Activated gamma-delta T cell (primary cell): ENCODE measurements at places on chromosomes 5 and 9.

GRCh38 chr9:91360551-91361290, 997 bp downstream of the AUH start:
- DNase-seq, result no peak

- no peak for DNase-seq
Observed at GRCh38 chr5:157222506-157223230, 42.0 kb downstream of the ITK start.

DNA sequence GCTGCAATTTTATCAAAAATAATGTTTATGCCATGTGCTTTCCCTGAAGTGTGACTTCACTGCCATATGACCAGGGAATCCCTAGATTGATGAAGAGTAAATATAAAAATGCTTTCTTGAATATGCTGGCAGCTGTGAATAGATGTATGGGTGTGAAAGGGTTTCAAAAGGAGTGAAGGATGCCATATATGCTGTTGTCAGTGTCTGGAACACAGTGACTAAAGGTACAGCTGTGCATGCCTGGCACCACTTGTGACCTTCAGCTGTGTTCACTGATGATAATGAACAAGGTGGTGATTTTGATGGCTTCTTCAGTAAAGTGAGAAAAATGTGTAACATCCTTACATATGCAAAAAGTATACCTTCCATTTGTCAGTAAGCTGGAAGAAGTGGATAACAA, 69.7 kb downstream of the RAB24 start:
- DNase-seq, result no peak

- no peak for DNase-seq
Observed at GRCh38 chr9:96874947-96875460, 20.7 kb upstream of the ZNF782 start.

- no peak for DNase-seq
Observed at GRCh38 chr9:125099816-125100215, 43.5 kb downstream of the SCAI start.

DNA sequence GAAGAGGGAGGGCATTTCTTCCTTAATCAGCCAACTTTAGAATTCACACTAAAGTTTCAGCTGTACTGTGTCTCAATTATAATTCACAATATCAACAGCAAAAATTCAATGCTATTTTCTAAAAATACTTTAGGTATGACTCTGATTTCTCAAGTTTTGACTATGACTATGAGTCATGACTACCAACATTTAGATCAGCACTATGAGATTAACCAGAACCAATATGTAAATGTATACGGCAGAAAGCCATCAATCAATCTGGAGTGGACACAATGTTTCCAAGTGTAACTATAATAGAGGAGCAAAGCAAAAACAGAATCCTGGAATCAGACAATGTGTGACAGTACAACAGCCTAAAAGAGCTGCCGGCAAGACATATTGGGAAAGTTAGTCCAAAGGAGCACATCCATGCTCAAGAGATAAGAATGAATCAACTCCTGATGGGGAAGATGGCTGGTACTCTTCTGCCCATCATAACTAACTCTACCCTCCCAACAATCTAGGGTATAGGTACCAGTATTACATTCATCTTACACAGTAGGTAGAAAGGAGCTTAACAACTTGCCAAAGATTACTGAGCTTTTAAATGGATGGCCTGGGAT, 294.4 kb downstream of the SEMA5A start:
- DNase-seq, result no peak

GRCh38 chr5:115333164-115333563, 36.7 kb upstream of the CCDC112 start:
- no peak for DNase-seq

DNA sequence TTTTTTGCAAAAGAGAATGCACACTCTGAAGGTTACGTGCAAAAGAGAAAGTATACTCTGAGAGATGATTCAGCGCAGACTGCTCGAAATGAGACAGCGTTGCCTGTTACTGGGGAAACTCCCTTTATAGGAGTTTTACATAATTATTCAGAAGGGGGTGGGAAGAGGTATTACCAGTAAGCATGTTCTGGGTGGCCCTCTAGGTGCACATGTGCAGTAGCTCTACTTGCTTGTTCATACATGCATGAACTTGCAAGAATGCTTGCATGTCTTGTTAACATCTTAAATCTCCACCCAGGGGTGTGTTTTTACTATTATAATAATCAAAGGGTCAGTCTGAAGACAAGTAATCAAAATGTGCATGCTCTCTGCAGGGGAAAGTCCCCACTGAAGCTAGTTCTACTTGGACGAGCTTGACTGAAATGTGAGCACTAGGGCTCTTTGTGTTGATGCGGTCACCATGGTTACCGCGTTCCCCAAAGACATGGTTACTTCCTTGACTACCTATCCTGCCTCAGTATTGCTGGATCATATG, 75.5 kb downstream of the SGCD start:
- DNase-seq, result no peak

- no peak for DNase-seq
Observed at GRCh38 chr9:130666393-130667119, 2.2 kb downstream of the PRDM12 start.

GRCh38 chr5:59564895-59565294, 328.6 kb downstream of the PDE4D start:
- no peak for DNase-seq

GRCh38 chr5:123673107-123673506, 161.1 kb downstream of the CSNK1G3 start:
- no peak for DNase-seq

GRCh38 chr5:3339092-3339797, 256.4 kb upstream of the IRX1 start:
- DNase-seq, result no peak

DNA sequence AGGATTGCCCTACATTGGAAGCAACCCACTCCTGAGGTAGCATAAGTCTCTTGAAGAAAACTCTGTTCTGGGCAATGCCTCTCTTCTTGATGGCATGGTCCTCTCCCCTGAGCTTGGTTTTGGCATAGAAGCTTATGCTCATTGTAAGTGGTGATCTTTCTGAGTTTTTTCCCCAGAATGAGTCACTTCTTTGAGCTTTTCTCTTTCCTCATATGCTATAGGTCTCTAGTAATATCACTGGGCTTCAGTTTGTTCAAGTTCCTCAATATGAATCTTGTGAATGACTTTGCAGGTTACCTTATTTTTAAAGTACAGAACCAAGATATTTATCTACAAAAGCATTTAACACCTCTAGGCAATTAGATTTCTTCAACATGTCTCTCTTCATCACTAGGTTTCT, 76.5 kb upstream of the ATG10 start:
- no peak for DNase-seq

GRCh38 chr9:2874001-2874750, 30.3 kb upstream of the PUM3 start:
- no peak for DNase-seq

DNA sequence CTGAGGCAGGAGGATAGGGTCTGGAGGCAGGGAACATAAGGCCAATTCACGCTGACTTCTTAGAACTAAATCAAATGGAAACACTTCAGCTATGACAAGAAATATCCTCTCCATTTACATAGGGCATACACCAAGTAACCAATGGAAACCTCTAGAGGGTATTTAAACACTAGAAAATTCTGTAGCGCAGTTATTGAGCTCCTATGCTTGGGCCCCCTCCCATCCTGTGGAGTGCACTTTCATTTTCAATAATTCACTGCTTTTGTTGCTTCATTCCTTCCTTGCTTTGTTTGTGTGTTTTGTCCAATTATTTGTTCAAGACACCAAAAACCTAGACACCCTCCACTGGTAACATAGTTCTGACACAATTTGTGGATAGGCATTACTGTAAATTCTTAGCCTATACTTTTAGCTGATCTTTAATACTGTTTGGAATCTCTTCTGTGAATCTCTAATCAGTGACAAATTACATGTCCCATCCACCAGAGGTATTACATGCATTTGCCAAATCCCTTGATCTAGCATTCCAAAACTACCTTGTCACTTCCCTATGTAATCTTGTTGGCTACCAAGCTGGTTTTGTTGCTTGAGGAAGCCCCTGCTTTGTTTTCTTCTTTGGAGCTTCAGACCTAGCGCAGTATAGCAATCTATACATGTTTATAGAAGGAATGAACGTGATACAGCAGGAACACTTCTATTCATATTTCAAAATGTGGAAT, 61.6 kb downstream of the ST8SIA4 start:
- no peak for DNase-seq

- no peak for DNase-seq
Observed at GRCh38 chr5:52620315-52620714, 167.4 kb upstream of the ITGA1 start.

- no peak for DNase-seq
Observed at GRCh38 chr5:170087168-170087817, 18.4 kb upstream of the FOXI1 start.

DNA sequence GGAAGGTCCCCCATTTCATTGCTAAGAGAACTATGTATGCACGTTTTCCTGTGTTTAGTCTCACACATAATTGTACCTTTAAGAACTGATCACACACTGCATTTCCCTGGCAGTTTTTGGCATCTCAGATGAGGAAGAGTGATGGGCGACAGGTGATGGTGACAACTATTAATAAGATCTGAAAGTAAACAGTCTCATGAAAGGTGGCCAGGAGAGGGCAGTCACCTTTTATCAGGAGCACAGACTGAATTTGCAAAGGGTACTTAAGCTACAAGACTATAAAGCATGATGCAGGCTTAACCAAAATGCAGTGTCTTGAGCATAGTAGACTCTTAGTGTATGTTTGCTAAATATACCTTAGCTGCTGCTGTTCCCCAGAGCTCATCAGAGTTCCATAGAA, 91.5 kb downstream of the GHR start:
- DNase-seq, result no peak

DNA sequence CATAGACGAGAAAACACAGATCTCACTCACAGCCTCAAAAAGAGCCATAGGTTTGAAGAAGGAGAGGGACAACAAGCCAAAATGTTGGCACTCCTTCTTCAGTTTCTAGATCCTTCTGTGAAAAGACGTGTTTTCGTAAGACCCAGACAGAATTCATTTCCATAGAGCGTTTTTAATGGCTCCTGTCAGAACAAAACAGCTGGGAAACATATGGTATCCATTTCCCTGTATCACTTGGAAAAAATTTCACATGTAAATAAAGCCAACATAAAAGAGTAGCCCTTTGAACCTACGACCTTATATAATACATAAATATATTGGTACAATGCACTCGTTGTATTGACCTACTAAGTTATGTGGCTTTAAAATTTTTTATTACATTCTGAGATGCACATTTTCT, 108.1 kb downstream of the SNCAIP start:
- DNase-seq, result no peak

DNA sequence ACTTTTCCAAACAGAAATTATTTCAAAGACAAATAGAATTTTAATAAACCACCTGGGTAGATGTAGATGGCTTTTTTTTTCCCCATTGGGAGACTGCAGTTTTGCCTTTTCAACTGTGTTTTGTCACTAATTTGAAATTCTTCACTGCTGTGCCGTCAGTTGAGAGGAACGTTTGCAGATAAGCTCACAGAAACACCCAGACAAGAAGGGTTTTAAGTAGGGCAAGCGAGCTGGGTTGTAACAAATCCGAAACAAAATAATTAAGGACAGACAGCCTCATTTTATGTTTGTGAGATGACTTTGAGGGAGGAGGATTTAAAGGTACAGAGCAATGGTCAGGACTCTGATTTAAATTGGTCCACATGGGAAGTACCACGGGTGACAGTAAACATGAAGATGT, 155.1 kb upstream of the NTRK2 start:
- DNase-seq, result no peak

GRCh38 chr5:176360894-176361436, 599 bp downstream of the KIAA1191 start:
- no peak for DNase-seq

DNA sequence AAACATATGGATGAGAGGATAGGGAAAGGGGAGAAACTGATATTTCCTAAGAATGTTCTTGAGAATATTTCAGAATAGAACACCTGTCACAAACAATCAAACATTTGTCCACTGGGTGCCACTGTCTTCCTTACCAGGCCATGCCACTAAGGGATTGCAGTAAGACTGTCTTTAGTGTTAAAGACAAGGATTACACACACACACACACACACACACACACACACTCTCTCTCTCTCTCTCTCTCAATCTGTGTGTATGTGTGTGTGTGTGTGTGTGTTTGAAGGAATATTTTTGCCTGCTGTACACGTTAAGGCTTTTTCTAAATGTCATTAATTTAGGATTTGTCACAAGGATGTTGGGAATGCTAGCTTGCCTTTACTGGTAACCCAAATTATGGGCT, 54.4 kb downstream of the CCDC192 start:
- no peak for DNase-seq

- DNase-seq, result no peak
Observed at GRCh38 chr5:65811004-65811403, 89.0 kb downstream of the NLN start.

GRCh38 chr9:77939149-77939668, 92.4 kb downstream of the GNAQ start:
- no peak for DNase-seq

DNA sequence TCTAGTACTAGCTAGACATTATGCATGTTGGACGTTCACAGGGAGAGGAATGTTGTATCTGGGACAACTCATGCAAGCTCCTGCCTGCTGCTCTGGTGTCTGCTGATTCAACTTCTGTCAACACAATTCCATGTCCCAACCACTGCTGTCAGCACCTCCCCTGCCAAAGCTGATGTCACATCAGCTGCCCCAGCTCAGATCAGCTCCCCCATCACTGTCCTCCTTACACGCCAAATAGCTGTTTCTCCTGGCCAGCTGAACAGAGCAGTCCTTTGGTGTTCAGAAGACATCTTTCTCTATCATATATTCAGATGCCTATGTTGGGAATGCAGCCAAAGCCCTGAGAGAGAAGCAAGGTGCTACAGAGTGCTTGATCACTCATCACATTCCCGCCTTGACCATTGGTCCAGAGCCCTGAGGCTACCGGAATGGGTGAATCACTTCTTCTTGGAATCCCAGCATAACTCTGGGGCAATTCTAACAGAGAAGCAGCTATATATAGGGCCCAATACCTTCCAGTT, 223.3 kb downstream of the SEC61B start:
- no peak for DNase-seq

DNA sequence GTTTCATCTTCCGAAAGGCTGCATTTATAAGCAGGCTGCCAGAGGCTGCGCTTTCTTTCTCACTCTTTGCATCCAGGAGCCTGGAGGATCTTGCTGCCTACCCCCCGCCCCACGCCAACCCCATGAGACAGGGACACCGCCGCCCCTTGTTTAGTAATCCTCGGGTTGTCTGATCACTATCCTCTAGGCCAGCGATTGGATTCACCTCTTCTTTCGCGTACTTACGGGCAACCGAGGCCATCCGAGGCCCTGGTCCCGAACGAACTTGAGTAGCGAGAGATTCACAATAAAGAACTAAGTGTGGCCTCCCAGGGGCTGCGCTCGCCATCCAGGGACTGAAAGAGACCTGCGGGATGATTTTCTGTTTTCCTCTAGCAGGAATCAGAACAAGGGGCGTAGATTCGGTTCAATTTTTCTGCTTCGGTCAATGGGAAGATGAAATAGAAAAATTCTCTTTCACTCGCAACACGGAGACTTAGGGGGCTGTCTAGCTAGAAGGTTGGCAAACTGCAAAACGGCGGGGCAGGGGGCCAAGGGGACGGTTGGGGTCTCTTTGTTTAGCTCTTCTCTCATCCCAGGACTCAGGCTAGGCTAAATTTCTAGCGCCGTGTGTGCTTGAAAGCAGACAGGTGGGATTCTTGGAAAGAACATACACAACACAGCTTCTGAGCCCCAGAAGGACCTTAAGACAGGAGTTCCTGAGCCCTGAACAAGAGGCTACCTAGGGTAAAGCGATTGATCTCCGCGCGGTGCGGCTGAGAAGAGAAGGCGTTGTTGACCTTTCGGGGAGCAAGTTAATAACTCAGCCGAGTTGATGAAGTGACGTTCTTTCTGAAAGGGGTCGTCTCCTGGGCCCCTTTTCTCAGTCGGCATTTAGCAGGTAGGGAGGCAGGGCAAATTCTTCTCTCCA, 5.8 kb upstream of the ISL1 start:
- no peak for DNase-seq
